Stimulated activated CD8-positive, alpha-beta memory T cell treated with anti-CD3 and anti-CD28 coated beads, Interleukin-15, amount 100 ng/mL, for 4 hours (primary cell): ENCODE measurements at places on chromosomes 12 and 14.

DNA sequence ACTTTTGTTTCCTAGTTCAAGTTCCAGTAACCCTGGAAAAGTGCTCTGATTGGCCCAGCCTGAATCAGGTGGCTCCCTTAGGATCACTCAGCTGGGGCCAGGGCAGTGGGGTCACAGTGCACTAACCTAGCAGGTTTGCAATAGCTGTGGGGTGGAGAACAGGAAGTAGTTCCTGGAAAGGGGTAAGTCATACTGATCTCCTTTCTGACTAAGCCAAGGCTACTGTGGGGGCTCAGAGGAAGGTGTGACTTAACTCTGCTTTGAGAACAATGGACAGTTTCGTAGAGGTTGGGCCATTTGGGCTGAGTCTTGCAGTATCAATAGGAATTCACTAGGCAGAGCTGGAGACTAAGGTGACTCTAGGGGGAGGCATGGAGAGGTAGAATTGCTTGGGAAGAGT lies 89.4 kb downstream of the KIF26A start:
- DNase-seq = no peak

- DNase-seq = no peak
These were observed 13.8 kb upstream of the KCNJ8 start for GRCh38 chr12:21788089-21788983.

DNA sequence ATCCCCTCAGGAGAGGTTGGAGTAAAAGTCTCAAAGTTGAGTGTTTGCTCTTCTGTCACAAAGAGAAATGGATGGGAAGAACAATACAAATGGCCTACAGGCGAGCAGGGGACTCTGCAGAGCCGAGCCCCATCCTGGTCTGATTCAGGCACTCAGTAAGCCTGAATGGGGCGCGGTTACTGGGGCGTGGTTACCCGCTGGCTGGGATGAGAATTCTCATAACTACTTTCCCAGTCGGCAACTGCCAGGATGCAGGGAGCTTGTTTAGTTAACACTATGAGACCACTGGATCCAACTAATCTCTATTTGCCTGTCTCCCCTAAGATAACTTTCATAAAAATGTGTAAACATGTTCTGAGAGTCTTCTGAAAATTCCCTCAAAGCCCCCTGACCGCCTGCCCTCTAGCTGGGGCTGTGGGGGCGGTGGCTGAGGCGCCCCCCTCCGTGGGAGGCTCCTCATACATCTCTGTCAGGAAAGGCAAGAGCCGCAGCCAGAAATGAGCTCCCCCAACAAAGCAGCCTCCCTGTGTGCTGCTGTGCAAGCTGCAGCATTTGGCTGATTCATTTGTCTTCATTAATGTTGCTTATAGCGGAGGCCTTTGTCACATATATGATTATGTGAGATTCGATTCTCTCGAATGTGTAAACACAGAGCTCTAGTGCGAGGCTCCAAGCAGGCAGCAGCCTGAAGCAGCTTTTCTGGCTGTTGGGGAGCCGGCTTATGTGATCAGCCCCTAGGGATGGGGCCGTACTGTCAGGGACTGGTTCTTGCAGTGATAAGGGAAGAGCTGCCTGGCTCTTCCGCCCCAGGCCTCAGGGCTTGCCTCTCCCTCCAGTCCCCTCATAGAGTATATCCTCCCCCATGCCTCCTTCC lies 126.1 kb upstream of the ARHGAP5 start:
- DNase-seq = no peak

- DNase-seq = peak; percentile 56
These were observed 51.4 kb downstream of the VCPKMT start for GRCh38 chr14:50064993-50065392.

DNA sequence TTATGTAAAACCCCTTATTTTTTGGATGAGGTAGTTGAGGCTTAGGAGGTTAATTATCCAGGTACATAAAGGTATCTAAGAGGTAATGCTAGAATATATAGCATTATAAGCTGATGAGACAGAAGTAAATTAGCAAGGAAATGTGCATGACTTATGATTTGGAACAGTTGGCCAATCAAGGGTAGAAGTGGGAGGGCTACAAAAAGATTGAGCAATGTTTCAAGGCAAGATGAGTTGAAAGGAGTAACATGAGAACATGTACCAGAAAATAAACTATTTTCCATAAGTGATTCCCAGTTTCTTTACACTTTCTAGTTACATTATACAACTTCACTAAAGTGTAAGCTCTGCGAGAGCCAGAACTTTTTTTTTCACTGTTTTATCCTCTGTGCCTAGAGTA lies 290.9 kb downstream of the LRIG3 start:
- no peak for DNase-seq

DNA sequence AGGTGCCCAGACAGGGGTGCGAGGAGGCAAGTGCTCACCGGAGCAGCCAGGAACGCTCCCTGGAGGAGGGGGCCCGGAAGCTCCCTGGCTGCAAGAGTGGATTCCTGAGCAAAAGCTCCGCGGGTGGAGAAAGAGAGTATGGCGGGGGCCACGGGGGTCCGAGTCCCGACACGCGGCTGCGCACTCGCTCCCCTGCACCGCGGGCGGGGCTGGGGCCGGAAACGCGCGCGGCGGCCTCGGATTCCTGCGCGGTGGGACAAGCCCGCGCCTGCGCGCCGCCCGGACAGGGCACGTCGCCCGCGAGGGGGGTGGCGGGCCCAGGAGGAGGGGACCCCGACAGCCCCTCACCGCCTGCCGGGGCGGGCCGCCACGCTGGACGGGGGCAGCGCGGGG lies 27.8 kb upstream of the GPR132 start:
- DNase-seq = no peak

DNA sequence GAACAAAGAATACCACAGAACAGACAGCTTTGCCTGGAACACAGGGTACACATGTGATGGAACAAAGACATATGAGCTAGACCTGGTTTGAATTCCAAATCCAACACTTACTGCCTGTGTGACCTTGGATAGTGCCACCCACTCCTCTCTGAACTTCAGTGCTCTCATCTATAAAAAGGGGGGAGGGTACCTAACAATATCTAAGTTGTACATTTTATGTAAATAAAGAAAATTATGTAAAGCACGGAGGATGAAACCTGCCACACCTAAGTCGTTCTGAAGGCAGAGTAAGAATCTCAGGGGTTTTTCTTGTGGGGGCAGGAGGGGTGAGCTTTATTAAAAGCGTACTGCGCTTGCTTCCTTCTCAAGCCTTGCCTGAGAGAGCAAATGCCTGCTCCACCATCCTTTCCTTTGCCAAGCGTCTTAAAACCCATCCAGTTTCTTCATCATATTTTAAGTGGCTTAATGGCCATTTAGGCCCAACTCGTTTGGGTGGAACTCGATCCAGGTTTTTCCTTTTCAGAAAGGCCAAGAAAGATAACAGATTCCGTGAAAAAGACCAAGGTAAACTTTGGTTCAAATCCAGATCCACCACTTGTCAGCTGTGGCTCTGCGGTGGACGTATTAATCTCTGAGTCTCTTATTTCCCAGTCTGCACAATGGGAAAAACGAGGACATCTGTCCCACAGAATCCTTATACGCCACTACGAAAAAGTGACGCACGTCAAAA lies 946 bp downstream of the DDX24 start:
- no peak for DNase-seq

GRCh38 chr12:71838231-71838630 lies 1.3 kb upstream of the TBC1D15 start:
- no peak for DNase-seq

DNA sequence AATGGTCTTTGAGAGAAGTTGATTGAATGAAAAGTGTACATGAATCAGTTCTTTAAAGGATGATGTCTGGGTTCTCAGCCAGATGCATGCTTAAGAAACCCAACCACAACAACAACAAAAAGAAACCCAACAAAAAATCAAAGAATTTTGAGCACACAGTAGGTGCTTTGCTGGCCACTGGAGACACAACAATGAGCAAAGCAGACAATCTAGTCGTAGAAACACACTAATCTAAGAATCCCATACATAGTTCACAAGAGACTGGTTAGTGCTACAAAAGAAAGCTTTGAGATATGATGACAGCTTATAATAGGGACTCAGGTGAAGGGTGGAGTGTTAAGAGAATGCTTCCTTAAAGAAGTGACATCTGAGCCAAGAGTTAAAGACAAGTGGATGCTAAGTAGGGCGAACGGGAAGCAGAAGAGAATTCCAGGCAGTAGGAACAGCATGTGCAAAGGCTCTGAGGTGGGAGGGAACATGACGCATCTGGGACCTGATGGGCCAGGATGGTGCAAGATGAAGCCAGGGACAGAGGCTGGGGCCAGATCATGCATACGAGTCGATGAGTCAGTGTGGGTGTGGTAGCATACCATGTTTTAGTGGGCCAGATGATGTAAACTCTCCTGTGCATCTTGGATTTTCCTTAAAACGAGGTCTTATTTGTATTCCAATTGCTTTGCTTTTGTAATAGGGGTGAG lies 4.6 kb upstream of the HIP1R start:
- no peak for DNase-seq

- DNase-seq = no peak
These were observed 217.7 kb downstream of the NUAK1 start for GRCh38 chr12:105921055-105921454.

DNA sequence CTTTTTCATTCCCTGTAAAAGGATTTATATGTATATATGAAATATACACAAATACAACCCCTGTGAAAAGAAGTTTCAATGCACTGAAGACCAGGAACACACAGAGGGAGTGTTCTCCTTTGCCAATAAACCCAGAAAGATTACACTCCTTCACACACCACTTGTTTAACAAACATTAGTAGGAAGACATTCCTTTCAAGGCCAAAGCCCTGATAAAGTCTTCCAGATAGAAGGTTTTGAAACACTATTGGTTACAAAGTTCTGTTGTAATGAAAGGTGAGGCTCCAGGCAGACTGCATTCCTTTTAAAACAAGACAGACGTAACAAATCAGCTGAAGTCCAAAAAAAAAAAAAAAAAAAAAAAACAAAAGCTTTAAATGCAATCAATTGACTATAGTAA lies 81.0 kb downstream of the PTPN21 start:
- DNase-seq = no peak

- DNase-seq = no peak
These were observed 717.8 kb upstream of the SEL1L start for GRCh38 chr14:82251494-82251893.

- no peak for DNase-seq
These were observed 1455.6 kb upstream of the TMEM132C start for GRCh38 chr12:126811391-126811790.

GRCh38 chr12:124952295-124952694 lies 36.6 kb downstream of the DHX37 start:
- no peak for DNase-seq

- DNase-seq = no peak
These were observed 12.1 kb downstream of the ADCK1 start for GRCh38 chr14:77812028-77812427.

DNA sequence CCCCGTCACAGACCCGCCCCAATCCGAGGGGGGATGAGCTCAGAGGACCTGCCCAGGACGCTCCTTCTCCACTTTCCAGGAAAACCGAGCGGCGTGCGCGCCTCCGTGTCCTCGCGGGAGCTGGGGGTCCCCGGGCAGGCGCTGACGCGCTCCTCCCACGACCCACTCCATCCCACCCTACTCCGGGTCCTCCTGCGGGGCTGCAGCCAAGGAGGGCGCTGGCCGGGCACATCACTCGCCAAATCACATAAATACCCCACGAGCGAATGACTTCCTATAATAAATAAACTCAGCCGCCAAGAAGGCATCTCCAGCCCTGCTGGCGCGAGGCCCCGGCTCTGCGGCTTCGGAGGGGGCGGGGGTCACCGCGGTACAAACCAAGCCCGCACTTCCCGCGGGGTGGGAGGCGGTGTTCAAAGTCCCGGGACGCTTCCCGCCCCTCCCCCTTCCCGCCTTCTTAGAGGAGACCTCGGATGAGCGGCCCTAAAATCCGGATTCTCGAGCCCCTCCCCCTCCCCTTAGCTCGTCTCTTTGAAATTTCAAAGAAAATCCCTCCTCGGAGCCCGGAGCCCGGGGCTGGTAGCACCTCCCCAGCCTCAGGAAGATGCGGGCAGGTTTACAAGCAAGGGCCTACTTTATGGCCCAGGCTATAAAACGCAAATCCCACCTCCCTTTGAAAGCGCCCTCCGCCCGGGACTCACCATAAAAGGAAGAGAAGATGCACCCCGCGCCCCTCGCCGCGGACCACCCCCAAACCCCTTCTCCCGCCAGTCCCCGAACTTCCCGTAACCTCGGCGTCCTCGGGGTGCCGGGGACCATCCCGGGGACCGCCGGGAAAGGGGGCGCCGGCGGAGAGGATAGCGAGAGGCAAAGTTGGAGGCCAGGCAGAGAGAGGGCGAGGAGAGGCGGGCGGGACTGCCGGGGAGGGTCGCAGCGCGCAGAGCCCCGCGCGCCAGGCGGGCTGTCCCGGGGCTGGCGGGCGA lies 712 bp upstream of the FZD10 start:
- DNase-seq = no peak

DNA sequence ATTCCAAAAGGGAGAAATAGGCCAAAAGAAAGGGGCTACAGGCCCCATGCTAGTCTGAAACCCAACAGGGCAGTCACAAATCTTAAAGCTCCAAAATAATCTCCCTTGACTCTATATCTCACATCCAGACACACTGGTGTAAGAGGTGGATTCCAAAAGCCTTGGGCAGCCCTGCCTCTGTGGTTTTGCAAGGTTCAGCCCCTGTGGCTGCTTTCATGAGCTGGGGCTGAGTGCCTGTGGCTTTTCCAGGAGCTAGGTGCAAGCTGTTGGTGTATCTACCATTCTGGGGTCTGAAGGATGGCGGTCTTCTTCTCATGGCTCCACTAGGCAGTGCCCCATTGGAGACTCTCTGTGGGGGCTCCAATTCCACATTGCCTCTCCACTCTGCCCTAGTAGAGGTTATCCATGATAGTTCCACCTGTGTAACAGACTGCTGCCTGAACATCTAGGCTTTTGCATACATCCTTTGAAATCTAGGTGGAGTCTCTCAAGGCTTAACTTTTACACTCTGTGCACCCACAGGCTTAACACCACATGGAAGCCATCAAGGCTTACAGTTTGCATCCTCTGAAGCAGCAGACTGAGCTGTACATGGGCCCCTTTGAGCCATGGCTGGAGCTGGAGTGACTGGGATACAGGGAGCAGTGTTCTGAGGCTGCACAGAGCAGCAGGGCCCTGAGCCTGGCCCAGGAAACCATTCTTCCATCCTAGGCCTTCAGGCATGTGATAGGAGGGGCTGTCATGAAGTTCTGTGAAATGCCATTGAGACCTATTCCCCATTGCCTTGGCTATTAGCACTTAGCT lies 66.5 kb upstream of the ABCD2 start:
- no peak for DNase-seq

GRCh38 chr12:93163260-93164036 lies 214.3 kb upstream of the NUDT4 start:
- DNase-seq = no peak

DNA sequence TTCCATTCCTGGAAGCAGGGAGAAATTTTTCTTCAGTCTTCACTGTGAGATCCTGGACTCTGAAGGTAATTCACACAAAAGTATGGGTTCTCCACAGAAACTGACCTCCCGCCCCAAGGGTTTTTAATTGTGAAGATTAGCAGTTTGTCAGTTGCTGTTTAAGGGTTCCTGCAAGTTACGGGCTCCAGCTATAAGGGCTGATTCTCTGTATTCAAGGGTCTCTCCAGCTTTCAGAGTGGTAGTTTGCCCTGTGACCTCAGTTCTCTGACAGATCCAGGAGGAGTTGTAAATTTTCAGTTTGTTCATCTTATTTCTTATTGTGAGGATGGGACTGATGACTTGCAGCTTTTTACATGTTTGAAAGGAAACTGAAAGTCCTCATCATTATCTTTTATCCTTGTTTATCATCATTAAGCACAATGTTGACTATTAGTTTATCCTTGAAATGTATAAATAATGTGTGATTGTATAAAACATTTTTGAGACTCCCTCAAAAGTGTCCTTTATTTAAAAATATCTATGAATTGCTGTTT lies 110.9 kb downstream of the SCAF11 start:
- DNase-seq = no peak
